ENCODE measurements at places on chromosomes 3 and 15. TPM values are rescaled to one million over a fixed set of nuclear protein-coding genes. Genes with fewer than 3 reads are reported as not detected.

- peak within 1 kb of the TSS; percentile 80 for H3K27ac ChIP-seq
- no peaks in the 10 kb centered on the region for H3K36me3 ChIP-seq
- H3K4me3 ChIP-seq = peak within 1 kb of the TSS; percentile 92
- H3K27me3 ChIP-seq = no peaks in the 10 kb centered on the region
- DNase-seq = peak; percentile 90
- peaks cover 54% of the 10 kb centered on the region for H3K4me1 ChIP-seq
Observed at GRCh38 chr3:39107388-39108199, at the start of the genes GORASP1 and TTC21A. TSS of gene GORASP1 (minus strand) at chr3:39107627. CDS start at chr3:39107541, 86 bp downstream. TSS of gene TTC21A (plus strand) at chr3:39107680. CDS start at chr3:39107838, 158 bp downstream.

Gene P2RY1
- total RNA-seq = not detected

- H3K27me3 ChIP-seq = no peaks in the 10 kb centered on the region
- DNase-seq = no peak
- H3K27ac ChIP-seq = no peak overlapping the region
- H3K4me1 ChIP-seq = peaks cover 14% of the 10 kb centered on the region
- H3K36me3 ChIP-seq = peaks cover 9% of the 10 kb centered on the region
- no peak overlapping the region for H3K4me3 ChIP-seq
Observed at GRCh38 chr3:155843569-155843968, 10.7 kb downstream of the SLC33A1 start.

DNA sequence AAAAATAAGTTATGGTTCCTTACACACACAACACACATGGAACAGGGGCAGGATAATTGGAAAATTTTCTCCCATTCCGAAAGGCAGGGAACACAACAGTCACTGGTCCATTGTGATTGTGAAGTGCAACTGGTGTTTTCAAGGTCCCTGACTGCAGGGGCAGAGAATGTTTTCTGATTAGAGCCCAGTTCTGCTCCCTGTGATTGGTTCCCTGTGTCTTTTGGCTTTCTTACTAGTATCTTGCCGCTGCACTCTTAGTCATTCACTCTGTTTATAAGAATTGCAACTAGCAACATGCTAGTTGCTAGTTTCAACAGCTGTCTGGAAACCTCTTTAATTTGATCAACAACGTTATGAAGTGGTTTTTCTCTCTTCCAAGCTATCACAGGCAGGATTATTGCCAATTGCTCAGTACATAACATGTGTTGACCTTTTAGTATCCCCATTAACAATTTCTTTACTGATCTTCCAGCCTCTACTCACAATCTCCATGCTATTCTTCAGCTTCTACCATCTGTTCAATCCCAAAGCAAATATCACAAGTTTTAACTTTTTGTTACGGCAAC lies 177.5 kb downstream of the EPHA6 start:
- H3K36me3 ChIP-seq = no peaks in the 10 kb centered on the region
- no peak for DNase-seq
- H3K27me3 ChIP-seq = no peaks in the 10 kb centered on the region
- no peaks in the 10 kb centered on the region for H3K4me1 ChIP-seq
- H3K27ac ChIP-seq = no peak overlapping the region

DNA sequence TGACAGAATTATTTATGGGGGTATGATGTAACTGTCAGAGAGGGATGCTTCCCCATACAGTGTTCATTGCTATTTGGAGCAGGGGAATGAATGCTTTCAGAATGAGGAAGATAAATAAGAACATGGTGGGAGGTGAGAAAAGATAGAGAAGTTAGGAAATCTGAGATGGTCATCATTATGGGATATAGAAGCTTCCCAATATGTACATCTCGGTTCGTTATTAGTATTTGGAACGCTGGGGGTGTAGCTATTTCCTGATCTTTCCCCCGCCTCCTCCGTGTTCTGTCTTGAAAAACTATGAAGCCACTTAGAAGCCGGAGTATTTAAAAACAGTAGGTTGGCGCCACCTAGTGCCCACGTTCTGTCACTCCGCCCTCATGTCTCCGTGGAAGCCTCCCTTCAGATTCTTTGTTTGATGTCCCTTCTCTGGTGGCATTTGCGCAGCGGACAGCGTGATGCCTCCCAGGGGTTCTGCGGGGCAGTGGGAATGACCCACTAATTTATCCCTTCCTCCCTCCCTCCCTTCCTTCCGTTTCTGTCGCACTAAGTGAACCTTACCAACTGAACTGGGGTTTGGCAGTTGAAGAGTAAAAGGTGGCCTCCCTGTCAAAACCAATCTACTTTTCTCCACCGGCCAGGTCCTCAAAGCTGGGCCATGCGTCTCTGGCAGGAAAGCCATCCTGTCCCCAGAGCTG lies 184.5 kb downstream of the FEZF2 start:
- no peak overlapping the region for H3K4me3 ChIP-seq
- H3K36me3 ChIP-seq = no peaks in the 10 kb centered on the region
- H3K4me1 ChIP-seq = no peaks in the 10 kb centered on the region
- H3K27me3 ChIP-seq = no peaks in the 10 kb centered on the region
- peak; percentile 87 for DNase-seq

DNA sequence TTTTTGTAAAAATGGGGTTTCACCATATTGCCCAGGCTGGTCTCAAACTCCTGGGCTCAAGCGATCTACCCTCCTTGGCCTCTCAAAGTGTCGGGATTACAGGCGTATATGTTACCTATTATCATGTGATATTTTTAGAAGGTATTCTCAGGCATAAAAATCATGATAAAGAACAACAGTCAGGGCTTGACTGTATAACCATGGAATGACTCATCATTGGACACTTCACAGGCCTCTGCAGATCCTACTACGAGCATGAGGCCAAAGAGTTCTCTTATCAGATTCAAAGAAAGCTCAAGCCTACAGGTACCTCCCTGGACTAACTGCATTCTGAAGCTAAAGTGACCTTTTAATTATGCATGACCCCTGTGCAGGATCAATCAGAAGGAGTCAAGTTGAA lies 91.7 kb upstream of the PRICKLE2 start:
- H3K4me3 ChIP-seq = no peak overlapping the region
- H3K4me1 ChIP-seq = no peaks in the 10 kb centered on the region
- H3K27me3 ChIP-seq = no peaks in the 10 kb centered on the region
- no peaks in the 10 kb centered on the region for H3K36me3 ChIP-seq
- no peak for DNase-seq

DNA sequence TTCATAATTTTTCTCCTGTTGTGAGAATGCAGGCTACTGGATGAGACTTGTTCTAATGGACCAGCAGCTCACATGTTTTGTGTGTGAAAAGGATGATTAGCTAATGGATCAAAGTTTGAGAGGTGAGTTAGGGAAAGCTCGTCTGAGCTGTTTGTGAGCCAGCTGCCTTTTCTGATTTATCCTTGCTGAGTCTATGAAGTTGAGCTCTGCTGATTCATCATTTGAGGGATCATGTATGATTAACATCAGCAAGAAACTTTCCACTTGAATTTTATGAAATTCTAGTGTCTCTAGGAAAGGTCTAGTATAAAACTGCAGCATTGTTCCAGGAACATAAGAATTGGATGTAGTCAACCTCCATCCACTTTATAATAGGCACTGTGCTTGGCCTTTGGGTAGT lies 698.7 kb downstream of the NTRK3 start:
- DNase-seq = no peak
- no peak overlapping the region for H3K27ac ChIP-seq
- no peak overlapping the region for H3K4me3 ChIP-seq

- H3K27me3 ChIP-seq = no peaks in the 10 kb centered on the region
- no peak for DNase-seq
- no peak overlapping the region for H3K4me3 ChIP-seq
- H3K4me1 ChIP-seq = no peaks in the 10 kb centered on the region
- H3K36me3 ChIP-seq = no peaks in the 10 kb centered on the region
Observed at GRCh38 chr3:67832817-67833216, 178.4 kb upstream of the SUCLG2 start.

Measured in Karpas-422 (cell line).